ENCODE measurements at places on chromosomes 6 and 20.

- DNase-seq = no peak
Measured at GRCh38 chr6:33254591-33254990, 17.1 kb downstream of the VPS52 start.

DNA sequence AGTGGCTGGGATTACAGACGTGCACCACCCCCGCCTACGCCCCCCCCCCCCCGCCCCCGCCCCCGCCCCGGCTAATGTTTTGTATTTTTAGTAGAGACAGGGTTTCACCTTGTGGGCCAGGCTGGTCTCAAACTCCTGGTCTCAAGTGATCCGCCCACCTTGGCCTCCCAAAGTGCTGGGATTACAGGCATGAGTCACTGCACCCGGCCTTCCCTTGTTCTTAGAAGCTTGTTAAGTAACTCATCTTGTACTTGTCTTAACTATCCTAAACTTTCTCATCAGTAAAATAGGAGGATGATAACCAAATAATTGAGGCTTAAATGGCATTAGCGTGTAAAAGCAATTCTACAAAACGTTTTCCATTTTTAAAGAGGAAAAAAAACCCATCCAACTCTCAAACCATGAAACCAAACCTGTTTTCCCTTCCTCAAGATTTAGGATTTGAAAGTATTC lies 4.2 kb downstream of the CDYL start:
- DNase-seq = peak; percentile 20

GRCh38 chr6:21753241-21754108 lies 159.9 kb downstream of the SOX4 start:
- no peak for DNase-seq

DNA sequence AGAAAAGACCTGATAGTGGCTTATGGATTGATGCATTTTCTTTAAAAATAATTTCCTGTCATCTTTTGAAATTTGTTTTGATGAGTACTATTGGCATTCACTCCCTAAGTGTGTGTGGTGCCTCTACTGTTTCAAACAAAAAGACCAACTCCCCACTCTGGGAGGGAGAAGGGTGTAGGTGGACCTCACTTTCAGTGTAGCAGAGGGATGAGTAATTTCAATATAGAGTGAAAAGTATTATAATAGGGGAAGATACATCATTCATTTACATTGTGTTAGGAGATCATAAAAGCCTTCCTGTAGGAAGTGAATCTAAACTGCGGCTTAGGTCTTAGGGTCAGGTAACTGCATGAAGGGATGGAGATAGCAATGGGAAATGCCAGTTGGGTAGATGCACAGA lies 46.4 kb downstream of the SAMD3 start:
- no peak for DNase-seq

DNA sequence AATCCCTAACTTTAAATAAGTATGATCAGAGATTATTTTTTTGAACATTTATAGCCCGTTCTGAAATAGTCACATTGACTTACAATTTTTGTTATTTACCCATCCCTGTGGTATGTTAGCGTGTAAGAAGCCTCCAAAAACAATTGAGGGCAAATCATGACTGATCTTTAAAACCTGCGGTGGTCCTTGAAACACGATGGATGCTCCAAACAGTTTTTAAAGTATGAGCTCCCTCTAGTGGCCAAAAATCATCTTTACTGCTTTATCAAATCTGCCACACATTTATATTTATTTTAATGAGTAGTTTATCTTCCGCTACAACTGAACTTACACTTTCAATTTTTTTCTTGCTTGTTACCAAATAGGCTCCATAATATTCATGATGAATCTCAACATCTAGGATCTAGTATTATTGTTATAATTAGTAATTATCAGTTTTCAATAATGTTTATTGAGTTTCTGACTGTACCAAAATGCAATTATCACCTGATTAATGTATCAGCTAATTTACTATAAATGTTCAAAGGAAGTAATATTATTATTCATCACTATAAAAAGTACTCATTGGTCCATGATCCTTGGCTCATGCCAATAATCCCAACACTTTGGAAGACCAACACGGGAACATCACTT lies 52.2 kb downstream of the MARCKS start:
- DNase-seq = peak; percentile 55

- DNase-seq = peak; percentile 41
Measured at GRCh38 chr20:50003253-50003656, 20.5 kb downstream of the SNAI1 start.

- DNase-seq = no peak
Measured at GRCh38 chr20:4061987-4062386, 46.6 kb upstream of the RNF24 start.

All from fibroblast of the conjunctiva (primary cell).